ENCODE measurements at places on chromosomes 4 and X.

GRCh38 chr4:8368061-8368481, 72.5 kb downstream of the ACOX3 start:
- DNase-seq: no peak

DNA sequence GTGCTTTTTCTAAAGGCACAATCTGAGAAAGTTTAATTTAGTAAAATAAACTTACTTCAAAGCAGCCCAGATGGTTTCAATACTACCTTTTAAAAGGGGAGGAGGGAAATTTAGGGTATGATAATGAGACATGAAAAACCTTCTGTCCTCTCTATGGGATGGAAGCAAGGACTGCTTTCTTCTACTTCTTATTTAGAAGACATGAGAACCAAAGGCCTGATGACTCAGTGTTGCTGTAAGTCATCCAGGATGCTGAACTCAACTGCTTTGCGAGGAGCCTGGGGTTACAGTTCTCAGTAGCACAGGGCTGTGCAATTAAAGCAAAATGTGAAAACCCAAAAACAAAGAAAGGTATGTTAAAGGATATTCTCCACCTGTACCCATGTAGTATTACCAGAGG, 140.8 kb upstream of the EDNRA start:
- DNase-seq: peak; percentile 65

GRCh38 chr4:156829201-156829873, 142.3 kb downstream of the PDGFC start:
- peak; percentile 71 for DNase-seq

DNA sequence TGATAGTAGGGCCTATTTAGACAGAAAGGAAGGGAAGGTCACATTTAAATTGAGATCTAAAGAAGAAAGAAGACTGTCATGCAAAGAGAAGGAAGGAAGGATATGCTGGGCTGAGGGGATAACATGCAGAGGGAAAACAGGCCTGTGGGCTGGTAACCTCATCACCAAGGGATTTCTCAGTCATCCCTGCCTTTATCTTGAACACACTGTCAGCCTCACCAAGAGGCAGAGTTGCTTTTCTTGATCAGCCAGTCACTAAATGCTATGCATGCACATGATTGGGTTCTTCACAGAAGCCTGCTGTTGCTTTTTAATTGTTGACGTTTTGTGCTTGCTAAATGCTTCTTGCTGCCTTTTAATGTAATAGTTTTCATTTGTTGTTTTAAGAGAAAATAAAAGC, 113.0 kb downstream of the ARHGAP24 start:
- DNase-seq: no peak

DNA sequence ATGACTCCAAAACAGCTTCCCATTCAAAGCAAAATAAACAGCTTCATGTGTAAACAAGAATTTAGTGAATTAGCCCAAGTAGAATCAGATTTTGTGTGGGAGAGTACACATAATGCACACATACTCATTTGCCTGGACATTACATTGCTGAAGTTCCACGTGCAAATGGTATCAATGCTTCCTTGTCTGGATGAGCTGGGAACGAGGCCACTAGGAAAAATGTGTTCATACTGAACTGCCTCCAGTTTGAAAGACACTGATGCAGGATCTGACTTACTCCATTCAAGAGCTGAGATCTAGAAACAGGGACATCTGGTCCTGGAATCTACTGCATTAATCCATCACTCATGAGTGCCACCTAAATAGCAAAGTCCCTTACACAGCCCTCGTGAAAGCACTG, 228.0 kb downstream of the APBB2 start:
- no peak for DNase-seq

- no peak for DNase-seq
Measured at GRCh38 chrX:42531441-42531840, 246.5 kb downstream of the PPP1R2C start.

GRCh38 chr4:105543346-105543745, 9.1 kb upstream of the ARHGEF38 start:
- DNase-seq: no peak

DNA sequence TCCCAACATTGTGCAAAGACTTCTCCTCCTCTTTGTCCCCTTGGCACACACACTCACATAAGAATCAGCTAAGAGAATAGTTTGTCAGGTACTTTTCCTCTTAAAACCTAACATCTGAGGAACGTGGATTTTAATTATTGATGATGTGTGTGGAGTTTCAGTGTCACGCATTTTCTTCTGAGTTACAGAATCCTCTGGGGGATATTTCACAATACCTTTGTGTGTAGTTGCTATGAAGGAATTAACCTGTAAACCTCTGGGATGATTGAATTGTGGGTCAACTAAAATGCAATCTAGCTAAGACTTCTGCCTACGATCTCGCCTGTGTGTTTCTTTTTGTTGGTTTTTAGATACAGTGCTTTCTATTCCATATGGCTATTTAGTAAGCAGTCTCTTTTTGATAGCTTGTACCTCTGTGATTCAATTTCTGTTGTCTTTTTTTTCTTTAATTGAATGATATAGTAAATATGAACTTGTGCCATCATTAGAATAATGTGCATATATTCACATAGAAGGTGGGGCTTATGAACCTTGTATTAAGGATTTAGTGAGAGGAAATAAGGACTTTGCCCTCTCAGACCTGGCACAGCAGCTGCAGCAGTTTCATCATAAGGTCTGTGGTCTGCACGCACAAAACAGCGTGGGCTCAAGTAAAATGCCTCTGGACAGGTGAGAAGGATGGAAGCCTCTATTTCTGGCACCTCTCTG, 99.2 kb downstream of the TSPAN7 start:
- DNase-seq: no peak

GRCh38 chr4:1991087-1991486, 17.7 kb downstream of the NELFA start:
- no peak for DNase-seq

- peak; percentile 15 for DNase-seq
Measured at GRCh38 chr4:125951261-125951887, 636.6 kb downstream of the FAT4 start.

- DNase-seq: no peak
Measured at GRCh38 chrX:790041-790506, 159.5 kb downstream of the SHOX start.

DNA sequence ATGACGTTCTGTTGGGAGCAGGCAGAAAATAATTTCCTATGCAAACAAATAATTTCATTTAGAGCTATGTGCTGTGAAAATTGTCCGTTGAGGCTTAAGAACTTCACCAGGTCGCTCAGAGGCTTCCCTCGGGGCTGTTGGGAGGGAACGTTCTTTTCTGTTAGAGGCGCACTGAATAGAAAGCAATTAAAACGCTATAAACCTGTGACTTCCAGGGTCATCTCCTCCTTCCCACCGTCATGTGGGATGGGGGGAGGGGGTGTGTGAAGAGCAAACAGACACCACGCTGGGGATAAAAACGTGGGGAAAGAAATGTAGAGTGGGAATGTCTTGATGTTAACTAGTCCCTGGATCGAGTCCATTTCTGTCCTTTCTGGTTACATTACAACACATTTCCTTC, 35.2 kb upstream of the ZNF518B start:
- DNase-seq: no peak

GRCh38 chr4:88333741-88334405, 44.8 kb upstream of the HERC6 start:
- DNase-seq: peak; percentile 41

DNA sequence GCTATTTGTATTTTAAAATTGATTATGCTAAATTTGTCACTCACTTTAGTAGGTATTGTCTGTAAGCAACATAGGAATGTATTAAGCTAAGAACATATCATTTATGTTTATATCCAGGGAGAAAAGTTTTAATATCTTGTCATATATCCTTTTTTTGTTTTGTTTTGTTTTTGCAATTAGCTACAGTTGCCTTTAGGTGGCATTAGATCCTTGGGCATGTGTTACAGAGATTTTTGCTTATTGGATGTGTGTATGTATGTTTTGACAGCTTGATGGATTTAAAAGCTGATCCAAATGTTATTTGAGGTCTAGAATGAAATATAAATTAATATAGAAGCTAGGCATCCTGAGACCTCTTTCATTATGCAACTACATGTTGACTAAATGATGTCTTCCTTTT, 36.1 kb upstream of the OTUD4 start:
- DNase-seq: peak; percentile 64

DNA sequence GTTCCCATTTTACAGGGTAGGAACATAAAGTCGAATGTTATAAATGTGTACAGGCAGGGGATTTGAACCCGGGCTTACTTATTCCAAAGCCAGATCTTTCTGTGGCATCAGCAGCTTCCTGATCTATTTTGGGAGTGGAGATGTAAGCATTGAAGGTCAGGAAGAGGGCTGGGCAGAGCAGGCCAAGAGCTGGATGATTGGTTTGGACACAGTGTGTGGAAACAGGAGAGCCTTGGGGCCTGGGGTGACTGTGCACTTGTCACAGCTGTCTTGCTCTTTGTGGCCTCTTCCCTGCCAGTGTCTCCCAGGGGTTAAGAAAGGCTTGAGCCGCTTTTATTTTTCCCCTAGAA, 127.9 kb upstream of the ENPP6 start:
- no peak for DNase-seq

GRCh38 chr4:39889226-39889625, 88.5 kb downstream of the PDS5A start:
- no peak for DNase-seq

DNA sequence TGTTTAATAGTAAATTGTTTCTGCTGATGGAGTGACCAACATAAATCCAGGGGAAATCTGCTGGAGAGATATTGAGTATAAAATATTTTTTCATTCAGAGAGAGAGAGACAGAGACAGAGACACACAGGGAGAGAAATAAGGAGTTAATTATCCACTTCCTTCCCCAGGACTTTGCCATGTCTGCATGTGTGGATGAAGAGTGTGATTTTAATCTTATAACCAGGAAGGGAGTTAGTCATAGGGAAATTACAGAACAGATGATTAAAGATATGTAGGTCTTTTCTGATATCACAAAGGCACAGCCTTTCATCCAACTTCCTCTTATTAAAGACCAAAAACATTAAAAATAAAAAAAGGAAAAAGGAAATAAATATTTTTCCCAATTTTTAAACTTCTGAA, 526.3 kb downstream of the SPRY1 start:
- DNase-seq: peak; percentile 26

DNA sequence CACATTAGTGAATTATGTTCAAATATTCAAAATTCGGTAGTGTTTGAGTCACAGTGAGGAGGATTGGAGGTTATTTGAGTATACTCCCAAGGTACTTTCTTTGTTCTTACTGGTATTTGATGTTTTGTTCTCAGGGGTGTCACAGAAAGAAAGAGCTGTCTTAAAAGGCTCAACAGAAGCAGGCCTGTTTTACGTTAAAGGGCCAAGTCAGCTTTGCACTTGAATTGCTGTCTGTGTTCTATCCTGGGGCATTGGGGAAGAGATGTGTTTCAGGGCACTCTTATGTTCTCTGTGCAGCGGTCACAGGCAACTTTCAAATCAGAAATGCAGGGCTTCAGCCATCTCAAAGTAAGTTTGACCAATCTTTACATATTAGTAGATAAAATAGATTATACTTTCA, 1113.1 kb upstream of the LCORL start:
- no peak for DNase-seq

Measured in fibroblast of pulmonary artery (primary cell).